ENCODE measurements at places on chromosomes 4 and X.

DNA sequence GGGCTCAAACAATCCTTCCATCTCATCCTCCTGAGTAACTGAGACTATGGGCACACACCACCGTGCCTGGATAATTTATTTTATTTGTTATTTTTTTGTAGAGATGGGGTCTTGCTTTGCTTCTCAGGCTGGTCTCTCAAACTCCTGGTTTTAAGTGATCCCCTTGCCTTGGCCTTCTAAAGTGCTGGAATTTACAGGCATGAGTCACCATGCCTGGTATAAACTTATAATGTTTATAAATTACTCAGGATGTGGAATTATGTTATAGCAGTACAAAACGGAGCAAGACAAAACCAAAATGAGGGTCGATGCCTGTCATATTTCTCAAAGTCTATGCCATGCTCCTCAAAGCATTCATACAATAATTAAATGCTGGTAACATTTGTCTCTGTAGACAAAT, 29.8 kb upstream of the TEX13C start:
- no peak for DNase-seq

DNA sequence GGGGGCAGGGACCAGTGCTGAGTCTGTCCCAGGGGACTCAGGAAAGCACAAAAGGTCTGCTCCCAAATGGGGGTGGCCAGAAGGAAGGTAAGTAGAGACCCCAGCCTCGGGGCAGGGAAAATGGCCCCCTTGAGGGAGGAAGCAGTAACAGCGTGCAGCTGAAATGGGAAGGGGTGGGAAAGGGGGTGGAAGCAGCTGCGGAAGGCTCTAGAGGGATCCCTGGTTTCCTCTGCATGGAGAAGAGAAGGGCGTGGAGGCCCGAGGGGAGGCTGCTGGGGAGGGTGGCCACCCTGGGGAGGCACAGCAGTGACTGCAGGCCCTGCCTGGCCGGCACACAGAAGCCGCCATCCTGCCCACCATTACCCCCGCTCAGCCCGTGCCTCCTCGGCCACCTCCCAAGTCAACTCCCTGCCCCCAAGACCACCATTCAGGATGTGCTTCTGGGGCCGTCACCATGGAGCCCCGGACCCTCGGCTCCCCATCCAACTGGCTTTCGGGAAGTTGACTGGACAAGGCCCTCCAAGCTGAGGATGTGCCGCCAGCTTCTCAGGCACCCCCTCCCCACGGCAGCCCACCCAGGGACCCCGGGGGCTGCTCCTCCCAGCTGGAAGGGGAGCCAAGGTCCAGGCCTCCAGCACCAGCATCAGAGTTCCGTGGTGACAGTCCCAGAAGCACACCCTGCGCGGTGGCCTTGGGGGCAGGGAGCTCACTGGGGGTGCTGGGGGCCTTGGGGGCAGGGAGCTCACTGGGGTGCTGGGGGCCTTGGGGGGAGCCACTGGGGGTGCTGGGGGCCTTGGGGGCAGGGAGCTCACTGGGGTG, 23.6 kb downstream of the CFAP99 start:
- DNase-seq: no peak

GRCh38 chrX:63349307-63349706, 1.8 kb downstream of the SPIN4 start:
- DNase-seq: no peak

DNA sequence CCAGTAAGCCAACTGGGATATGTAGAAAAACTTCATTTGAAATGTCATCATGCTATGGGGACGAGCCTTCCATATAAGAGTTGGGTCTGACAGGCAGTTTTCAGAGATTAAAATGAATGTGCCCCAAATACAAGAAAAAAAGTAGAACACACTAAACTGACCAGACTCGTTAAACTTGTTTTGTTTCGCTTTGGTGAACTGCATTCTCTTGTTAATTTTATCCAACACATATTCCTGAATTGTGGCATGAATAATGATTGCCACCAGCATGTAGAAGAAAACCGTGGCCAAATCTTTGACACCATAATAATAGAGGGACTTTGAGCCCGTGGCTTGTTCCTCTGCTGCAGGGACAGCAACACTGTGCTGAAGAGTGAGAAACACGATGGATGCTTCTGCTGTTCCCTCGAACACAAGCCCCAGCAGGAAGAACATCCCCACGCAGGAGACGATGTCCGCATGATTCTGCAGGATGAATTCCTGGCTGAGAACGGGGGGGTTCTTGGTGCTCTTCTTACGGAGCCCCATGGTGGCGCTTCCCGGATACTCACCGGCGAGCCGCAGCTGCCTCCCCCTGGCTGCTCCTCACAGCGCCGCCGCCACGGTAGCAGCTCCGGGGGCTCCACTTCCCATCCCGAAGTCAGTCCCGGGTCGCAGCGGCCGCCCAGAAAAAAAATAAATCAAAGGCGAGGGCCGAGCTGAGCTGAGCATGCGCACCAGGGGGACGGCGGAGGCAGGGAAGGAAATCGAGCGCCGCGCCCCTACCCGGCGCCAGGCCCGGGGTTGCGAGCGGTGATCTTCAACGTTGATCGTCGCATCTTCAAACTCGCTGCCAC, at the start of gene TRAM1L1:
TSS of gene TRAM1L1 (minus strand) at position 711 of the 836 bp plus-strand sequence. CDS start at position 528, 183 bp downstream.
- no peak for DNase-seq

DNA sequence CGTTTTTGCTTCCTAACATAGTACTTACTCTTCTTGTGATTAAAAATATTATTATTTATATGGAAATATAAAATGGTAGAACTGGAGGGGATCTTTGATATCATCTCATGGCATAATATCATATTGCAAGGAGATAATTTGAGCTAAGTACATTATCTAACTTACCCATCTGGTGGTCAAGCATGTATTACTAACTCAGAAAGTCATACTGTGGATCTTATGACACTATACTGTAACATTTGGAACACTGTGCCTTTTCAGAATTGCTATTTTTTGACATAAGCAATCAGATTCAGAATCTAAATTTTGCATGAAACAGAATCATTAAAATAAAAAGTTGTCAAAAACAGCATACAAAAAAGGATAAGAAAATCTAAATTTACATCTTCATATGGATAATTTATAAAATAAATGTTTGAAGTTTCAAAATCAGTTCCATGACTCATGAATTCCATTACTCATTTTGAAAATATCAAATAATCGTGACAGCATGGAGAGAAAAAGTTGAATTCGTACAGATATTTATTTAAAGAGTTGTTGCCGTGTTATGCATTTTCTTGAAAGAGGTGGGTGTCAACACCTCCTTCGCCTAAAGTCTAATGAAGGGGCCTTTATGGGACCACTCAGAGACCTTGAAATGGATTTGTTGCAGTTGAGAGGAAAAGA, 928.1 kb downstream of the PDHA2 start:
- DNase-seq: no peak

GRCh38 chrX:150456941-150457340, 93.8 kb downstream of the MAMLD1 start:
- DNase-seq: no peak

DNA sequence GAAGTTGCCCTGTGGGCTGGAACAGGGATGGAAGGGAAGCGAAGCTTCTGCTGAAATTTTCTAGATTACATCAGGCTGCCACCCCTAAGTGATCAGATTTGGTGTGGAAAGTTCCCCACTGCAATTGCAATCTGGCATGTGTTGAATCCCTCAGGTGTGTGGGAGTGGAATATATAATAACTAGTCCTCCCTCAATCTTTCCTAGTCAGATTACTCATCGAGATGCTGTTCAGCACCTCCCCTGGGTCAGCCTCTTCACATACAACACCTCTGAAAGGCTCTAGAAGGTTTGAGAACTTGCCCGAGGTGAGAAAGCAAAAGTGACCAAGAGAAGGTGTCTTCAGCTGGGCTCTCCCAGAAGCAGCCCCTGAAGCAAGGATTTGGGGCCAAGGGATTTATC, 336.8 kb downstream of the BCOR start:
- DNase-seq: no peak

DNA sequence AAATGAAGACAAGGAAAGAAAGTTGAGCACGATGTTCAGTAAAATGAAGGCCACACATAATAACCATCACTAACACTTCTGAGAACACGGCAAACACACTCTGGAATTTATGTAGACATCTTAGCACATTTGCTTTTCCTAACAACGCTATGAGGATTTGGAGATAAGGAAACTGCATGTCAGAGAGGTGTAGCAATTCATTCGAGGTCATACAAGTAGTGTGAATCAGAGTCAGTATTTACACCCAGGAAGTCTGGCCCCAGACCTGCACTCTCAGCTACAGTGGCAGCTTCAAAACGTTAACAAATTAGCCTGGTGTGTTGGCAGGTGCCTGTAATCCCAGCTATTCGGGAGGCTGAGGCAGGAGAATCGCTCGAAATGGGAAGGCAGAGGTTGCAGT, 253.4 kb downstream of the PDGFC start:
- no peak for DNase-seq

- no peak for DNase-seq
These were observed 17.8 kb downstream of the SRD5A3 start for GRCh38 chr4:55363691-55364351.

GRCh38 chr4:111434586-111434985, 710.7 kb upstream of the FAM241A start:
- DNase-seq: no peak

- no peak for DNase-seq
These were observed 68.9 kb downstream of the PCDH19 start for GRCh38 chrX:100341142-100341510.

GRCh38 chr4:143742834-143743233, 42.4 kb upstream of the FREM3 start:
- no peak for DNase-seq

GRCh38 chr4:137638934-137639333, 106.6 kb upstream of the PCDH18 start:
- no peak for DNase-seq

GRCh38 chr4:102687373-102687981, 73.3 kb downstream of the MANBA start:
- DNase-seq: no peak

GRCh38 chrX:19725641-19726040, 161.8 kb downstream of the SH3KBP1 start:
- DNase-seq: no peak

DNA sequence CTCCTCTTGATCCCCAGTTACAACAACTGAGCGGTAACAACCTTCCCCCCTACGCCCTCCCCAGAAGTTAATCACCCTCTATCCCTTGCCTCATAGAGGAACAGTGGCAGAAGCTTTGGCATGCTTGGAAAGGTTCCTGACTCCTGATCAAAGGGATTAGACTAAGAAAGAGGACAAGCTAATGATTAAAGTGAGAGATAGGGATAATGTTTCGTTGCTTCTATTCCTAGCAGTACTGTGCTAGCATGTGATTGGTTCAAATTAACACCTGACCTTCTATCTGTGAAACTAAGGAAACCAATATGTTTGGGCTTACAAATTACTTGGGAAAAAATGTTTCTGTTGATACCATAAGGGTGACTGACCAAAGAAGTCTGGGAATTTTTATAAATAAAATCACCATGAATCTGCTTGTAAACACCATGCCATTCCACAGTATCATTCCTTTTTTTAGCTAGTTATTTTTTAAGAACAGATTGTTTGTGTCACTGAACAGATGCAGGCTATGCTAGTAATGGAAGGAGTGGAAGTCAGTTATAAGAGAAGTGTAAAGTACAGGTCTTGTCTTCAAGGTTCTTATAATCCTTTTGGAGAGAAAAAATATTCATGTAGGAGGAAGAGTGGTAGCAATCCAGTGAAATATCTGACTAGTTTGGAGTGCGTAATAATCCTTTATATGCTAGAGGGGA, 11.3 kb upstream of the ATP1B4 start:
- DNase-seq: no peak

- DNase-seq: no peak
These were observed 32.2 kb downstream of the NFXL1 start for GRCh38 chr4:47882228-47882627.

DNA sequence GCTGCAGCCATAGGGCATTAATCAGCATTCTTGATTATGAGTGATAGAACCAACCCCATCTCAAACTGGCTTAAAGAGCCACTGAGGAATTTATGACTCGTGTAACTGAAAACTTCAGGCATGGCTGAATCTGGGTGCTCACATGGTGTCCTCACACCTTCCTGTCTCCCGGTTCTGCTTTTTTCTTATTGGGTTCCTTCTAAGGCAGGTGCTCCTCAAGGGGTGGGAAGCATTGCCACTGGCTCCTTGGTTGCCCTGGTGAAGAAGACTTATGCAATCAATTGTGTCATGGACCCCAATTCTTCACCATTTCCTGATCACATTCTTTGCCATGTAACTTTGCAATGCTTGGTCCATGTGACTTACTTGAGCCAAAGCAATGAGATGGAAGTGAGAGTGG, 4.3 kb upstream of the ZCCHC4 start:
- DNase-seq: no peak

GRCh38 chrX:11412715-11413623, 119.8 kb downstream of the AMELX start:
- no peak for DNase-seq

- no peak for DNase-seq
These were observed 6.5 kb upstream of the EXOSC9 start for GRCh38 chr4:121794505-121795188.

Data from stimulated activated CD8-positive, alpha-beta memory T cell treated with anti-CD3 and anti-CD28 coated beads, Interleukin-15, amount 100 ng/mL, for 4 hours (primary cell).